GF-D8 (cell line): ENCODE measurements at places on chromosomes 4 and X.

DNA sequence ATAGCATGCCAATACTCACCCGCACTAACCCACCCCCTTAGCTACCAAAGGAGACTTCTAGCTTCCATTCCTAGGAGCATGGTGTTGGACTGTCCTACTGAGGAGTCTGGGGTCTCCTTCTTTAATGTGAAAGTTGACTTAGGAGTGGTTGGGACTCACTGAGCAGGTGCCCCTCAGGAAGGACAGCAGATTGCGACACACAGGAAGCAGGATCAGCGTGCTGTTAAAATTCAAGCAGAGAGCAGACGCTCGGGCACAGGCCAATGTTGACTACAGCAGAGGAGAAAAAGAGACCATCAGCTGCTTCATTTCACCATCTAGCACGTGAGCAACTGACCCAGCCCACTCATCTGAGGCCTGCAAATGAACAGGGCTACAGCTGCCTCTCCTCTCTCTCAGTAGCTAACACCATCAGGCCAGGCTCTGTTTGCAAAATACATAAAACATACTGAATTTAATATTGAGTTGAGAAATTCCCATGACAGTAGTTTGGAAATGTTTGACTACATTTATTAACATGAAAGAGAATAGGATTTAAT, 10.8 kb downstream of the NOX1 start:
- no peak for DNase-seq

GRCh38 chr4:152697284-152698088, 17.7 kb upstream of the TMEM154 start:
- DNase-seq, result no peak

- no peak for DNase-seq
These were observed 172.3 kb downstream of the SPRY1 start for GRCh38 chr4:123568936-123569335.

DNA sequence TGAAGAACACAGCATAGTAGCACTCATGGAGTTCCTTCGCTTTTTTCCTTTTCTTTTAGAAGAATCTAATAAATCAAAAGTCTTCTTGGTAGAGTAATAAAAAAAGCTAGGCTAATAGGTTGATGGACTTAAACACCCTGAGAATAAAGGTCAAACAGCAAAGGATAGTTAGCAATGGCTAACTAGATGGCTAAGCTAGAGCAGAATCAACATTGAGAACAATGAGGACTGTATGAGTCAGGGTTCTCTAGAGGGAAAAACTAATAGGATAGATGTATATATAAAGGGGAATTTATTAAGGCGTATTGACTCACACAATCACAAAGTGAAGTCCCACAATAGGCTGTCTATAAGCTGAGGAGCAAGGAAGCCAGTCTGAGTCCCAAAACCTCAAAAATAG, 550.9 kb downstream of the GLUD2 start:
- DNase-seq, result no peak

- DNase-seq, result no peak
These were observed 28.4 kb upstream of the USP53 start for GRCh38 chr4:119184128-119184527.

DNA sequence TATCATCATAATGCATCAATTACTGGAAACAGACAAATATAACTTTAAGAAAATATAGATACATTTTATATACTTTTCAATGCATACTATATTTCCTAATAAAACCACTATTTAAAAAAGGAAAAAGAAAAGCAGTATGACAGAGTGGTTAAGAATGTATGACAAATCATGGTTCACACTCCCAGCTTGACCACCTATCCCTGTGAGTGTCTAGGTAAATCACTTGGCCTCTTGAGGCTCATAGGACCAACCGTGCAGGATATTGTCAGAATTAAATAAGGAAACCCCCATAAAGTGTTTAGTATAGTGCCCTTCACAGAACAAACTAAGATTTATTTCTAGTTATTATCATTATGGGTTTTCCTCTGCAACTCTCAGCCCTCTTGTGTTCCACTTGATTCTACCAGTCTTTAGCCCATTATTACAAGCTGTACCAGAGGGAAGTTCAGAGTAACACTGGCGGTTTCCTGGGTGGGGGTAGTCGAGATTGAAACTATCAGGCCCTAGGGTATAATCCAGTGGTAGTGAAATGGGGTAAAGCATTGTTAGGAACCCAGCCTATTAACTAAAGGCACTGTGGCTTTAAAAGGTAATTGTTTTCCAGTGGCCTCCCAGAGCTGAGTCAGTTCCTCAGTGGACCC, 55.5 kb upstream of the PAK3 start:
- DNase-seq, result no peak

DNA sequence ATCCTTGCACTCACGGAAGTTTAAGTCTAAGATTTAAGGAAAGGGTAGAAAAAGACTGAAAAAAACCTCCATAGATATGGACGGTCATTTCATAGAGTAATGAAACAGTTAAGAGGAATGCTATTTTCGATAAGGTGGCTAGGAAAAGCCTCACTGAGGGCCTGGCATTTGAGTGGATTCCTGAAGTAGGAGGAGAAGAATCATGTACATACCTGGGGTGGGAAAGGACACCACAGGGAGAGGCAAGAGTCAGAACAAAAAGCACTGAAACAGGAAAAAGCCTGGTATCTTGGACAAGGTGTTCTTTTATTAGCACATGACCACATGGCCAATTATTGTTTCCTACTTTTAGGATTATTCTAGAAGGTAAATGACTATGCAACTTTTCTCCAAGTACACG, 547.2 kb upstream of the DIPK2B start:
- DNase-seq, result no peak

DNA sequence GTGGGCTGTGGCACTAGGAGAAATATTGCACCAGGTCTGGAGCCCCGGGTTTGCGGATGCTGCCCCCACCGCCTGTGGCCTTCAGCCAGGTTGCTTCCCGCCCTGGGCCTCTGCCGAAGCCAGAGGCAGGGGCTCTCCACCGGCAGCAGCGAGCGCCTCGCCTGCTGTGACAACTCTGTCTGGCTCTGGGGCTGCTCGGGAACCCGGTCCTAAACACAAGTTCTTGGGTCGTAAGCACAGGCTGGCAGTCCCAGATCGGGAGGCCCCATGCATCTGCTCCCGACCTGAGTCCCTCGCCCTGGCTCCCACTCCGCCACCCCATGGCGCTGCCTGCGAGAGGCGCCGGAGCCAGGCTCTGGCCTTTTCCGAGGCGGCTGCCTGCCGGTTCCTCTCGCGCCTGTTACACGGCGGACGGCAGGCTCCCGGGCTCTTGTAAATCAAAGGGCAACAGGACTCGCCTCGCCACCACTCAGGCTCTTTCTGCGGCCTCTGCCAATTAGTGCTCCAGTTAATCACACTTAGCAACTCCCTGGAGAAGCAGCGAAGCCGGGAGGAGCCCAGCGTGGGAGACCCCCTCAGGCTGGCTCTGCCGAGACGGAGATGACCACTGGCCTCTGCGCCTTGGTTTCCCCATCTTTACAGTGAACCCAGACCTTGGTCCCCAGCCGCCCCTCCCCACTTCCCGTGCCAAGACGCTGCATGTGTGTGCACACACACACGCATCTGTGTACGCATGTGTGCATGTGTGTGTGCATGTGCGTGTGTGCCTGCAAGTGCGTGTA, 109.2 kb downstream of the DCTD start:
- no peak for DNase-seq

DNA sequence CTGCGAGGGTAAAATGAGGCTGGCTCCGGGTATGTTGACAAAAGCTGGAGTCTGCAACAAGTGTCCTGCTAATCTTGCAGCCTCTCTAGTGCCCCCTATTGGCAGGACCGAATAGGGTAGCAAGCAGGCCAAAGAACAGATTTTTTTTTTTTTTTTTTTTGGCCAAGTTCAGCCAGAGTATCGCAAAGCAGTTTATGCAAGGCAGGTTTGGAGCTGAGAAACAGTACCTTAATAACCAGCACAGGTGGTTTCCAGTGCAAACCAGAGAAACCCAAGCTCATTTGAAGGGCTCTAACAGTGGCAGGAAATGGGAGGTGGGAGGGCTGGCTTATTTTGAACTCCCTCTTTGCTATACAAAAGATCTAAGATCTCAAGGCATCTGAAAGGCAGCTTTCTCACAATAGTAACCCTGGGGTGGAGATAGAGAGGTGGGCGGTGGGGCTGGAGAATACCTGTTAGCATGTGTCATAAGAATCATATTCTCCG, 38.2 kb upstream of the OCIAD2 start:
- DNase-seq, result no peak

GRCh38 chrX:102138064-102138463, 4.2 kb downstream of the TCEAL6 start:
- DNase-seq, result no peak

GRCh38 chr4:117699595-117699994, 334.7 kb upstream of the NDST3 start:
- no peak for DNase-seq

- DNase-seq, result no peak
These were observed 395.9 kb upstream of the EMCN start for GRCh38 chr4:100913685-100914084.

DNA sequence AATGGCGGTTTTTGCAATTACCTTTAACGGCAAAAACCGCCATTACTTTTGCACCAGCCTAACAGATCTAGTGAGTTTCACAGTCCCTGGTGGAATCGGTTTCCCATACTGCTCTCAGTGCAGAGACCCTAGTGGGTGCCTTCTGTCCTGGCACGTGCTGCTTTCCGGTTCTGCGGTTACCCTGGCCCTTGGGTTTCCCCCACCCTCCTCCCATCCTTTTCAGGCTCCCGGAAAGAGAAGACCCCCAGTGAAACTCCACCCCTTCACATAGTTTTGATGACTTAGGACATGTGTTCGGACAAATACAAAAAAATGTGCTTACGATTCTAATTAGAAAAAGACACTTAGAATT, 36.9 kb downstream of the NLGN3 start:
- peak; percentile 52 for DNase-seq

DNA sequence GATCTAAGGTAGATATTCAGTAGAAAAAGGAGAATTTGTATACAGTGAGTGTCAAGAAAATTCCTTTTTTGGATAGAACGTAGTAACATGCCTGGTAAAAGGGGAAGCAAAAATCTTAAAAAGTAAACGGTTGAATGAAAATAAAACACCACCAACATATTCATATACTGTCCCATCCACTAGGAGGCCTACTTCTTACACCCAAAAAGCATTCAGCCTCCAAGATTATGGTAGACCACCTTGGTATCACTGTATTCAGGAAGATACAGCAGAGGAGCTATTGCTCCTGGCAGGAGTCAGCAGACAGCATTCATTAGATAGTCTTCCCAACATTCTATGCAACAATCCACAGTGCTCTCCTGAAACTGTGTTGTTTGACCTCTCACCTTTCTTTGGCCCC, 274.6 kb upstream of the MAGEB2 start:
- no peak for DNase-seq

DNA sequence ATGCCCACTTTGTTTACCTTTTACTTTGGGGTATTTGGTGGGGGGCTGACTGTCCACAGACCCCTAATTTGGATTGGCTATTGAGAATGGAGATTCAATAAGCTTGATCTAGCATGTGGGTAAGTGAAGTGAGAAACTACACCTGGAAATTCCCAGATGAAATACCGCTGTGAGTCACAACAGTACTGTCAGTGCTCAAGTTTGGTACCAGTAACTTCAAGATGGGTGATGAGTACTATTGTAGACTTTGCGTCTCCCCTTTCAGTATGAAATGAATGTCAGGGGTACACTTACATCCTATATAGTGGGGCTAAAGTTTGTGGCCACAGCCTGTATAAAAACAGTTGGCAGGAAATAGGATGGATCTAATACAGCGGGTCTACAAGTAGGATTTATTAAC, 33.3 kb downstream of the HMGN5 start:
- DNase-seq, result no peak

GRCh38 chr4:147823130-147823529, 91.2 kb downstream of the ARHGAP10 start:
- DNase-seq, result no peak

DNA sequence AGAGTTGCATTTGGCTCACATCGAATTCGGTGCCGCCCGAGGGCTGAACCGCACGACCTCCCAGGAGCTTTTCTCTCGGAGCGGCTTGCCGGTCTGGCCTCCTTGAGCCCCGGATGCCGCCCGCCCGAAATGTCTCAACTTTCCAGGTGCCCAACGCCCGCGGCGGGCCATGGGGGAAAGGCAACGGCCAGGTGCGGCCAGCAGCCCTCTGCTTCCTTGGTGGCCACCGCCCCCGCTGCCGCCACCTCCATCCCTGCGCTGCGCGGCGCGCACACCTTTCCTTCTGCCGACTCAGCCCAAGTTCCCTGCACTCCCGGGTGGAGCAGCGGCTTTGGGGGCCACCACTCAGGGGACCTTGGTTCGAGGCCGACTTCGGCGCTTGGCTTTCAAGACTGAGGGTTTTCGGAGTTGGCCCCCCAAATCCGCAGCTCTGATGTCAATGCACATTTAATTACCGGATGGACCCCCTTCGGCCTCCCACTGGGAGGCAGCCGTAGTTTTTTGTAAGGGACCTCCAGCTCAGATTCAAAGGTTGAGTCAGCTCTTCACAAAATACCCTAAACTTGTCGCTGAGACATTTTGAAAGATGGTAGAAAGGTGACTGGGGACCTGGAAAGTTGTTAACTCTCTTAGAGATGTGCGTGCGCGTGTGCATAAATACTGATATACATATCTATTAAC, 1.1 kb downstream of the AFF2 start:
- DNase-seq, result no peak

DNA sequence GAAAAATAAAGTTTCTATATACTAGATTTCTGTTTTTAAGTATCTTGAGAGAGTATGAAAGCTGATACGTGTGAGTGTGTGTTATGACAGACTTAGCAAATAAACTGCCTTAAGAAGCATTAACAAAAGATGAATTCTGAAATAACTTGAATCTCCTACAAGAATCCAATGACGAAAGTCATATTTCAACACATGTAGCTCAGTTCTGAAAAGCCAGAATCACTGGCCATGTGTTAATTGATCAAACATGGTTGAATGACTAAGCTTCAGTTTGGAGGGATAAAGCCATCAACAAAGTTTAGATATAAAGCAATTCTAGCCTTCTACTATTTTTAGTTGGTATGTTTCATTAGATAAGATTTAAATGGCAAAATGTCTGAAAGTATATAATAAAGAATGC, 88.5 kb upstream of the ETNPPL start:
- no peak for DNase-seq

DNA sequence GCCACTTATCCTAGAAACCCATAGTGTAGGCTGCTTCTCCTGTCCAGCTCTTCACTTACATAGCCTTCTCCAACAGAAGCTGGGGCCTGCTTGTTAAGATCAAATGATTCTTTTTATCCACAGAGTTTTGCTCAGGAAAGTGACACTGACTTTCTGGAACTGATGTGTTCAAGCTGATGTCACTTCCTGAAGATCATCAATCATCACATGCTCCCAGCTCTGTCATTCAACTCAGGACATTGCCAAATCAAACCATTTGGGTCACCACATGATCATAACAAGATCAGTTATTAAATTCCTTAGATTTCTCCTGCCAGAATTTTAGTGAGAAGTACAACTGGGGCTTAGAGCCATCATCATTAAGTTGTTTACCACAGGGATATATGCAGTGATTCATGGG, 39.4 kb downstream of the GLRA3 start:
- DNase-seq, result no peak

GRCh38 chrX:119095936-119096335, 23.1 kb downstream of the CT47C1 start:
- no peak for DNase-seq
